ENCODE measurements at places on chromosomes 13 and 19.

DNA sequence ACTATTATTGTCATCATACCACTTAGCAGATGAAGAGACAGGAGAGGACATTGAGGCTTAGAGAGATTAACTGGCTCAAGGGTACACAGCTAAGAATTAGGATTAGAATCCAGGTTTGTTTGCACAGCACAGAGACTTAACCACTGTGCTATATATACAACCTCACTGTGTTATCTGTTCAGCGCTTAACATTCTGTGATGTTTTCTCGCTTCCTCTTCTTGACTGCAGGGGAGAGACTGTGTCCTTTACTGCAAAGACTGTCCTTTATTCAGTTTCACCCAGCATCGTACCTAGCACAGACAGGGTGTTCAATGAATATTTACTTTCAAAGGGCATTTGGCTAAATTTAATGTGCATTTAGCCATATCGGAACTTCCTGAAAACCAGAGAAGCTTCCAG is 54.9 kb upstream of the PCDH8 start:
- no peak for ATAC-seq

DNA sequence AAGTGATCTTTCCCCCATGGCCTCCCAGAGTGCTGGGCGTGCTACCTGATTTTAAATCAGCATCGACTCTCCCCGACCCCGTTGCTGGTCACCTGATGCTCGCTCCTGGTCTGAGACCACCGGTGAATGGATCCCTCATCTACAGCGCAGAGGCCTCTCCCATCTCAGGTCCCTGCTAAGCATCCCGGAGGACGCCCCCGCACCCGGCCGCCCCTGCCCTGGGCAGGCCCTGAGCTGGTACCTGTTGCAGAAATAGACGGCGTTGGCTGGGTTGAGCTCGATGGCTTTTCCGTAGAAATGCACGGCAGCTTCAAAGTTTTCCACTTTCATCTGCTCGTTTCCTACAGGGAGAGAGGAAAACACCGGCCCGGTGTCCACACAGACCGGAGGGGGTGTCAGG is 18.1 kb downstream of the SGTA start:
- ATAC-seq = no peak

DNA sequence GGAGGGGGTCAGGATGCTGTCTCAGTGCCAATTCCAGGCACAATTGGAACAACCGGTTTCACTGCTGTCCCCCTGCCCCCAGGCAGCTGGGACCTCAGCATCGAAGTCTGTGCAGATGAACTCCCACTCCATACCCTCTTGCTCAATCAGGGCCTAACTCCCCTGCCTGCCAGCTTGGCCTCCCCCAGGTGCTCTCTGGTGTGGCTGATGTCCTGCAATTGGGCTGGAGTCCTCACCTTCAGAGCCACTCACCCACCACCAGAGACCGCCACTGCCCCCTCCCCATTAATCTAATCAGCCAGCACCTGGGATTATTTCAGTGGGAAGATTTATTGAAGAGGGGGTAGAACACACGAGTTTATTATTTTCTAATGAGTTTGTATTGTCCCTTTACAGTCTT is 118.8 kb downstream of the MIPEP start:
- no peak for ATAC-seq

DNA sequence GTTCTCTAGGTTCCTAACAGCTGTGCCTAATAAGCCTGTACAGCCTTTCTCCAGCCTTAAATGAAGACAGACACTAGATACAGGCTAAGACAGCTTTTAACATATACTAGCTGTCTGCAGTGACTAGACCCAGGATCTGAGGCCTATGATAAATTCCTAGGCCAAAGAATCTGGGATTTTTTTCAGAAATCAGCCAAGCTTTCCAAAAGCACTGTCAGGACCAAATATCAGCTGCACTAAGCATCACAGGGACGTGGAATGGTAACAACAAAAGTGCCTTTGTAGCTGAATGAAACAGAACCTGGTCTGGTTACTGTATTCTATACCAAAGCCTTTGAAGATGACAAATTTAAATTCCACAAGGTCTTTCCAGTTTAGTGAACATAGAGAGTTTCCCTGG is 77.9 kb upstream of the DOCK9 start:
- ATAC-seq = no peak

GRCh38 chr13:27523346-27524073 is 73.1 kb upstream of the MTIF3 start:
- ATAC-seq = no peak

DNA sequence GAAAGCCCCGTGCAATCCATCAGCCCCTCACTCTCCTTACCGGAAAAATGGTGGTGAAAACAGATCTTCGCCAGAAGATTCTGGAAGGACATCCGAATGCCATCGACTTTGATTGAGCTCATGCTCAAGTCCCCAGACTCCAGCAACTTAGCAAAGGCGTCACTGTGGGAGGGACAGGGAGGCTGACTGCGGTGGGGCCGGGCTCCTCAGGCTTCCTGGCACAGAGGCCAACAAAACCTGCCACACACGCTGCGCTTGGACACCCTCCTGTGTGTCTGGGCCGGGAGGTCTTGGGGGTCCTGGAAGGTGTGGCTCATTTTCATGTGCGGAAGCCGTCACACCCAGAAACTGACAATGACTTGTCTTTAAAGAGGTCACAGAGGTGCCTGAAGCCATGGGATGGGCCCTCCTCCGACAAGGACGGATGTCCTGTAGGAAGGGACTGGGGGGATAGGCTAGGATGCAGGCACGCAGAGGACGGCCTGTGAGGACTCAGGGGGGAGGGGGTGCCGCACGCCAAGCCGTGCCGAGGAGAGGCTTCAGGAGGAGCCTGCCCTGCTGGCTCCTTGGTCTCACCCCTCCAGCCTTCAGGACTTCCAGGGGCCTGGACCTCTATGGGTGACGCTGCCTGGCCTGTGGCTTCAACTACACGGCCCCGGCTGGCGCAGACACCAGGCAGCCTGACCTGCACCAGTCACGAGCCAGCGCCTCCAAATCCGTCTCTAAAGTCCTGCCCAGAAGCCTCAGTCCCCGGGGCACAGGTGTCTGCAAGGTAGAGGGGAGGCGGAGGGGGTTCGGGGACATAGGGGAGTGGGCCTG is 12.5 kb downstream of the IZUMO4 start:
- peak; percentile 7 for ATAC-seq

DNA sequence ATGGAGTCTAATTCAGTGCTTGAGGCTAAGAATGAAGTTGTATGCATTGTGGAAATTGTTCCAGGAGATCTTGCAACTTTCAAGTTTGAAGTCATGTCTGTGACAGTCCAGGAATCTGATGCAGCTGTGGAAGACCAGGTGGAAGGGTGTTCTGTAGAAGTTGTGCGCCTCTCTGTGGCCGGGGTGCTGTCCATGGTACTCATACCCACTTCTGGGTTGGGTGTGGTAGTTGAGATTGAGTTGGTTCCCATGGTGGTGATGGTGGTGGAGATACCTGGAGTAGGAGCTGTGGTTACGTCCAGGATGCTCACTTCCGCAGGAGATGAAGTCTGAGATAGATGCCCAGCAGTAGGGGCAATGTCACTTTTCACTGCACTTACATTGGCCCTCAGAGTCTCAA is 44.3 kb downstream of the MUC16 start:
- no peak for ATAC-seq

- ATAC-seq = no peak
These were observed 36.4 kb downstream of the IGFL3 start for GRCh38 chr19:46088101-46088500.

DNA sequence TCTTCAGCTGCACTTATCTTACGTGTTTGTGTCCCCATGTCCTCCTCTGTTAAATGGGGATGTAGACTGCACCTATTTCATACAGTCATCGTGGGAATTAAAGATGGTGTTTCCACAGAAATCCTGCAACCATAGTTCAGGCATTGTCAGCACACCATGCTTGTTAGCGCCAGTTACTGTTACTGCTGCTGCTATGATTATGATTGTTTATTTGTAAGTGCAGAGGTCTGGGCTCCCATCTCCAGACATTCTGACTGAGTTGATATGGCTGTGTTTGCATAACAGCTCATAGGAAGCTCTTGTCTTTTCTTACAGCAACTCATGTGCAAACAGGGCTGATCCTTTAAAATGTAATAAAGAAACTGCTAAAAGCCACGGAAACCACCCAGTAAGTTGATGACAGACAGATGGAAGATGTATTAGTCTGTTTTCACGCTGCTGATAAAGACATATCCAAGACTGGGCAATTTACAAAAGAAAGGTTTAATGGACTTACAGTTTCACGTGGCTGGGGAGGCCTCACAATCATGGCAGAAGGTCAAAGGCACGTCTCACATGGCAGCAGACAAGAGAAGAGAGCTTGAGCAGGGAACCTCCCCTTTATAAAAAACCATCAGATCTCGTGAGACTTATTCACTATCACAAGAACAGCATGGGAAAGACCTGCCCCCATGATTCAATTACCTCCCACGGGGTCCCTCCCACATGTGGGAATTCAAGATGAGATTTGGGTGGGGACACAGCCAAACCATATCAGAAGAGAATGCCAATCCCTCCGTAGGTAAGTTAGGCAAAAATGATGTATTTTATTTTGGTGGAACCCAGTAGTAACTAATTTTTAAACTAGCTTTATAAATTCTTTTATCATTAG is 1.6 kb downstream of the ZSCAN5A start:
- no peak for ATAC-seq

GRCh38 chr13:90773681-90774080 is 573.8 kb upstream of the MIR17HG start:
- ATAC-seq = no peak

DNA sequence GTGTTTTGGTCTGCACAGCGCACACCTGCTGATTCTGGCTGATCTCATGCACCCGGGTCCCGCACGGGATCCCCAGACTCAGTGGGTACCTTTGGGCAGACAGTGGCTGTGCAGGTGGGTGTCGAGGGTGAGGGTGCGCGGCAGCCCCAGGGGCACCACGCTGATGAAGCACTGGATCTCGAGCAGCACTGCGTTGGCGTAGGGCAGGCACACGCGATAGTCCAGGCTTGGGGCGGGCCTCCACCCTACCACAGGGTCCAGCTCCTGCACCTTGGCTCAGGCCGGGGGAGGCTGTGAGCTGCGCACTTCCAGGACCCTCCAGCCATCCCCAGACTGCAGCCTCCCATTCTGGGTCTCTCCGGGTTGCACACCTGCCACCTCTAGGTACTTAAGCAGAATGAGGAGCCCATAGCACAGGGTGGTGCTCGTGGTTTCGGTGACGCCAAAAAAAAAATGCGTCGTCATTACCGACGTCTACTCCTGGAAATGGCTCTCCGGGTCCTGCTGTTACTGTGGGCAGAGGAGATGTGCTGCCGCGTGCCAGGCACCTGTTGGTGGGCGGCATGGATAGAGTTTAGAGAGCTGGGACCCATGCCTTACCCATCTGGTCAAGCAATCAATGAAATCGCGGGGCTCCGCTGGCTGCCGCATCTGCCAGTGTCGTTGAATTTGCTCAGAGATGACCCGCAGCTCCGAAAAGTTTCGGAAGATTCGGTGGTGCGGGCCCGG is 10.5 kb downstream of the EGLN2 start:
- no peak for ATAC-seq

GRCh38 chr13:73910733-73911132 is 223.5 kb downstream of the KLF12 start:
- ATAC-seq = no peak

GRCh38 chr19:39024875-39025641 is 7.3 kb downstream of the FBXO27 start:
- ATAC-seq = no peak

GRCh38 chr13:112032186-112032993 is 34.6 kb upstream of the SOX1 start:
- no peak for ATAC-seq

DNA sequence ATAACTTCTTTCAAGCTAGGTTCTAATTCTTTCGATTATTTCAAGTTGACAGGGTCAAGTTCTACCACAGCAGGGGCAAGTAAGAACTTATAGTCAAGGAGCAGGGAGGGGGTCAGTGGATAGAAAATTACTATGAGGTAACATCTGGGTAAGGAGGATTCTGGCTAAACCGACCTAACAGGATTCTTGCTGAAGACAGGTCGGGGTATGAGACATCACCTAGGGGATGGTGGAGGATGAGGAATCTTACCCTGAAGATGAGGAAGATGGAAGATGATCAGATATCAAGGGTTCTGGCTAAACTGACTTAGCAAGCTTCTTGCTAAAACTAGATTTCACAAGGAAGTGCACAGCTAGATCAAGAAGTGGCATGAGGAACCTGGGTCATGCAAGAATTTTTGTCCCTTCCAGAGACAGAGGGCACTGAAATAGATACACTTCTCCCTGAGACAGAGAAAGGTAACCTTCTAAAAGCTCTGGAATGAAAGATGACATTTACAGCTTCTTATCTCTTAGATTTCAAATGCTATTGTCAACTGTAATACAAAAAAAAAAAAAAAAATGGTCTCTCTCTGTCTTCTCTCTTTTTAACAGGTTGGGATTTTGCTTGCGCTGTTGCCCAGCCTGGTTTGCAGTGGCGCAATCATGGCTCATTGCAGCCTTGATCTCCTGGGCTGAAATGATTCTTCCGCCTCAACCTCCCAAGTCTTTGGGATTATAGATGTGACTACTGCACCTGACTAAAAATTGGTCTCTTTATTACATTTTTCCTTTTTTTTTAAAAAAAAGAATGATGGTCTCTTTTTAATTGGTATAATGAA is 9.6 kb upstream of the METTL21C start:
- no peak for ATAC-seq

DNA sequence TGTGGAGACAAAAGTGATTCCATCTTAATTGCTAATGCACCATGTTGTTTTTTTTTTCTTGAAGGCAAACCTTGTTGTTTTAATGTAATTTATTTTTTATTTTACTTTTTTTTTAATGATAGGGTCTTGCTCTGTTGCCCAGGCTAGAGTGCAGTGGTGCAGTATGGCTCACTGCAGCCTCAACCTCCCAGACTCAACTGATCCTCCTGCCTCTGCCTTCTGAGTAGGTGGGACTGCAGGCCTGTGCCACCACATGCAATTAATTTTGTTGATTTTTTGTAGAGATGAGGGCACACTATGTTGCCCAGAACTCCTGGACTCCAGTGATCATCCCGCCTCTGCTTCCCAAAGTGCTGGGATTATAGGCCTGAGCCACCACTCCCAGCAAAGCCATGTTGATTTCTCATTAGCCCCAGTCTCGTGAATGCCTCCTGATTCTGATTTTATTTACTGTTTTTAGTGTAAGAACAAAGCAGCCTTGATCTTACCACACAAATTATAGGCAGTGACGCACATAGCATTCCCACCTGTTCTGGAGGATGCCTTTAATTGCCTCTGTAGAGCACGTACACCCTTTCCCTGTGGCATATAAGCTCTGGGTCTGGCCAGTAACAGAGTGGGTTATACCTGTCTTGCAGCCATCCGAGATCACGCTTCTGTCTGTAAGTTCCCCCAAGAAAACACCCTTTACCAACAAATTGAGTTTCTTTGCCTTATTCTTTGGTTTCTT is 150.4 kb downstream of the GGACT start:
- ATAC-seq = no peak

GRCh38 chr13:98233127-98233526 is 56.1 kb upstream of the RNF113B start:
- ATAC-seq = no peak

GRCh38 chr19:53196777-53197396 is 3.7 kb upstream of the ZNF665 start:
- ATAC-seq = peak; percentile 75

- ATAC-seq = no peak
These were observed 14.0 kb downstream of the PLIN4 start for GRCh38 chr19:4504297-4504701.

GRCh38 chr13:93903909-93904308 is 575.6 kb downstream of the DCT start:
- no peak for ATAC-seq

GRCh38 chr19:10270180-10270615 is 722 bp upstream of the ICAM1 start:
- ATAC-seq = peak; percentile 6
